ENCODE measurements at places on chromosomes 2 and 18. TPM values are rescaled to one million over a fixed set of nuclear protein-coding genes. Genes with fewer than 3 reads are reported as not detected.

GRCh38 chr2:195428673-195429072 is 228.4 kb upstream of the SLC39A10 start:
- H3K4me3 ChIP-seq: no peak overlapping the region
- peaks cover 6% of the 10 kb centered on the region for H3K4me1 ChIP-seq
- no peak overlapping the region for H3K27ac ChIP-seq
- DNase-seq: no peak

DNA sequence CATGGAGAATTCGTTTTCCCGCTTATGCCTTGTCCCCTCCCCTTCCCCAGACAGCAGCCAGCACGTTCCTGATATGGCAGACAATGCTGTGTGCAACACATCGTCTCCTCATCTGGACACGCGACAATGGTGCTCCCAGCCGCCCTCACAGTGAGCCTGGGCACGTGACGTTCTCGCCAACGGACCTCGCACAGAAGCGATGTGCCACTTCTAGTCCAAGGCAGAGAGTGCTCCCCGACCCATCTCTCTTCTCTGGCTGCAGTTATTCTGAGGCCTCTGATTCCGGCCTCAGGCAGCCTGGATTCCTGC is 505.4 kb downstream of the EIPR1 start:
- no peaks in the 10 kb centered on the region for H3K4me1 ChIP-seq
- no peak for DNase-seq
- no peaks in the 10 kb centered on the region for H3K27me3 ChIP-seq
- no peaks in the 10 kb centered on the region for H3K36me3 ChIP-seq

- H3K27me3 ChIP-seq: no peaks in the 10 kb centered on the region
- peaks cover 13% of the 10 kb centered on the region for H3K4me1 ChIP-seq
- H3K36me3 ChIP-seq: peaks cover 7% of the 10 kb centered on the region
- H3K4me3 ChIP-seq: no peak overlapping the region
These were observed 33.3 kb downstream of the RPIA start for GRCh38 chr2:88724643-88725332.

DNA sequence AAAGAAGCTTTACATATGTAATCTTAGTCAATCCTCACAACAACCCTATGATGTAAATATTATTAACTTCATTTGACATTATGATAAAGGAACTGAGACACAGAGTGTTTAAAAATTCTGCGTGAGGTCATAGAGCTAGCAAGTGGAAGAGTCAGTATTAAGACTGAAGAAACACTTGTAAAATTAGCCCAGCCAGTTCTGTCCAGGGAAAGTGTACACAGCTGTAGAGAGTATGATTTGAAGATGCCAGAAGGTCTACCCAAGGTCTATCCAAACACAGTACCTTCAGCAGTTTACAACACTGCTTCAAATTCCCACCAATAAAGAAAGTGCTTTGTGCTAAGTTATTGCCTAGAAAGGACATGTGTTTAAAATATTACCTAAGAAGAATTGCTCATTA is 51.7 kb upstream of the ITPRID2 start:
- DNase-seq: no peak
- peaks cover 5% of the 10 kb centered on the region for H3K27me3 ChIP-seq
- no peak overlapping the region for H3K4me3 ChIP-seq
- no peaks in the 10 kb centered on the region for H3K36me3 ChIP-seq

BBS5 gene
- total RNA-seq: 2.2 TPM

ATOH8 gene
- not detected for total RNA-seq

DNA sequence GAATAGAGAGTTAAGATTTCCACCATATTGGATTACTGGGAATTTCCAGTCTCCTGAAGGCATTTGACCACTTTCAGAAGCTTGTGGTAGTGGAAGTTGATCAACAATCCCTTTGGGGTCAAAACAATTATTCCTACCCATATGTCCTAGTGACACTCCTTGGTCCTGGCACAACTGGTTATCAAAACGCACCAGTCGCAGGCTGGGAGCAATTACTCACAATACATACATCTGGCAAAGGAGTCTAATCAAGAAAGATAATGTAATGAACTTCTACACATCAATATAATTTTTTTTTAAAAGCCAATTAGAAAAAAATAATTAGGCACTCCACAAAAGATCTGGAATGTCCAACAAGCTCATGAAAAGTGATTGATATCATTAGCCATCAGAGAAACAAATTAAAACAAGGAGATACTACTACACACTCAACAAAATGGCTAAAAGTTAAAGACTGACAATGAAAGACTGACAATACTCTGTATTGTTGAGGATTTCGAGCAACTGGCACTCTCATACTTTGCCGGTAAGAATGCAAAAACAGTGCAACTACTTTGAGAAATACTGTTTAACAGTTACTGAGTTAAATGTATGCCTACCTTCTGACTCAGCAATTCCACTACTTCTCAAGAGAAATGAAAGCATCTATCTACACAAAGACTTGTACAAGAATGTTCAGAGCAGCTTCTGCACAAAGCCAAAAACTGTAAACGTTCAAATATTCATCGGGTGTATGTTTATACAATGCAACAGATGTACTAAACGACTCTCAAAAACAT is 2.0 kb downstream of the INO80C start:
- H3K27me3 ChIP-seq: no peaks in the 10 kb centered on the region
- peak overlapping the region; percentile 89 for H3K4me3 ChIP-seq
- no peak for DNase-seq
- H3K36me3 ChIP-seq: no peaks in the 10 kb centered on the region
- peaks cover 45% of the 10 kb centered on the region for H3K4me1 ChIP-seq

DNA sequence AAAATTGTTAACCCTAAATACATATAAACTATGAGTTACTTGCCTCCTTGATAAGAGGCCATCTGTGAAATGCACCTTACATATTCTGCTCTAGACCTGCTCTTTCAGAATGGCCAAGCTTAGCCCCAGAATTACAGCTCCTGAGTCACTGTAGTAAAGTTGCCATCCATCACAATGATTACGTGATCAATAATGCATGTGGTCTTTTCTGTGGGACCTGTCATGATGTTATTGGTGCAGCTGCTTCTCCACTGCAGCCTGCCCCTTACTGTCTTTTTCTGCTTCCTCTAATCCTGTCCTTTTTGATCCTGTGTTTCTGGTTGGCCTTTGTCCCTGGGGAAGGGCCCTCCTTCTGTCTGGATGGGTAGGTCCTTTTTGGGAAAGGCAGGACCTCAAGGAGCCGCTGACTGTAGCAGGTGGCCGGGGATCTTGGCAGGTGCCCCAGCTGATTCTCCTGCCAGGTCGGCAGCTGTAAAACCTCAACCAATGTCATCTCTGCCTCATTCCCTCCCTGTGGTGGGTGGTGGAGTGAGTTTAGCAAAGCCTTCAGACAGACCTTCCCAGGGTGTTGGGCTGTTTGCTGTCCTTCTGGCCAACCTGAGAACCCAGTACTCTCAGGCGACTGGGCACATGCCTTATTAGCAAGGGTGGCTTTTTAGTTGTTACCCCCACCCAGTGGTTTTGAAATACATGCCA is 126.2 kb upstream of the EML6 start:
- peaks cover 97% of the 10 kb centered on the region for H3K4me1 ChIP-seq
- peaks cover 19% of the 10 kb centered on the region for H3K36me3 ChIP-seq
- H3K4me3 ChIP-seq: peak overlapping the region; percentile 85
- peak; percentile 62 for DNase-seq

GRCh38 chr2:39948016-39948719 is 169.1 kb upstream of the THUMPD2 start:
- no peaks in the 10 kb centered on the region for H3K27me3 ChIP-seq
- no peak for DNase-seq
- peaks cover 52% of the 10 kb centered on the region for H3K4me1 ChIP-seq
- peaks cover 11% of the 10 kb centered on the region for H3K36me3 ChIP-seq
- peak overlapping the region; percentile 93 for H3K27ac ChIP-seq
